Sciatic nerve (tissue), 2 donors: ENCODE measurements at places on chromosomes 7 and 10.
A peak's percentile ranks its signal among the peaks of the same experiment; 100 is the strongest.

DNA sequence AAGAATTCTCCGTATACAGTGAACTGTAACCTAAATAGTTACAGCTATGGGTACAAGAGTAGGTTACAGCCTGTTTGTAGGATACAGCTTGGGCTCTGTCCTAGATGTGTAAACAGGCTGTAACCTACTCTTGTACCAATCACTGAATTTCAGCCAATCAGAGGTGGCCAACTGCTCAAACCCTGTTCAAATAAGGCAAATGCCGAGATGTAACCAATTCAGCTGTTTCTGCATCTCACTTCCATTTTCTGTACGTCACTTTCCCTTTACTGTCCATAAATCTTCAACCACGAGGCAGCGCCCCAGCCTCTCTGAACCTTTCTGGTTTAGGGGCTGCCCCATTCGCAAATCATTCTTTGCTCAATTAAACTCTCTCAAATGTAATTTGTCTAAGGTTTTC, 8.3 kb upstream of the MMP21 start:
- DNase-seq, result no peak

DNA sequence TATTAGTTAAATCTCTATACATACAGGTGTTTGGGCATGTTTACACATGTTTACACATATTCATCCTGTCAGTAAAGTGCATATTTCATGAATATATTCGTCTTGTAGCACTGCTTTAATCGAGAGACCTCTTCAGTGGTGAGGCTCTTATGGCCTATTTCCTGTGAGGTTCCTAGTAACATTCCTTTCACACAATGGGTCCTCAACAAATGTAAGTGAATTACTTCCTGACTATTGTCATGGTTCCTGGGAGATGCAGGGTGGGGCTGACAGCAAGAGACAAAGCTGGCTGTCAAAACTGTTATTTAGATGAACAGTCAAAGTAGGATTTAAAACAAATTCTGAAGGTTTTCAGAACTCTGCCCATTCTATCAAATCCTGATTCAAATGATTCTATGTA, 12.4 kb upstream of the SEMA3A start:
- no peak for DNase-seq

DNA sequence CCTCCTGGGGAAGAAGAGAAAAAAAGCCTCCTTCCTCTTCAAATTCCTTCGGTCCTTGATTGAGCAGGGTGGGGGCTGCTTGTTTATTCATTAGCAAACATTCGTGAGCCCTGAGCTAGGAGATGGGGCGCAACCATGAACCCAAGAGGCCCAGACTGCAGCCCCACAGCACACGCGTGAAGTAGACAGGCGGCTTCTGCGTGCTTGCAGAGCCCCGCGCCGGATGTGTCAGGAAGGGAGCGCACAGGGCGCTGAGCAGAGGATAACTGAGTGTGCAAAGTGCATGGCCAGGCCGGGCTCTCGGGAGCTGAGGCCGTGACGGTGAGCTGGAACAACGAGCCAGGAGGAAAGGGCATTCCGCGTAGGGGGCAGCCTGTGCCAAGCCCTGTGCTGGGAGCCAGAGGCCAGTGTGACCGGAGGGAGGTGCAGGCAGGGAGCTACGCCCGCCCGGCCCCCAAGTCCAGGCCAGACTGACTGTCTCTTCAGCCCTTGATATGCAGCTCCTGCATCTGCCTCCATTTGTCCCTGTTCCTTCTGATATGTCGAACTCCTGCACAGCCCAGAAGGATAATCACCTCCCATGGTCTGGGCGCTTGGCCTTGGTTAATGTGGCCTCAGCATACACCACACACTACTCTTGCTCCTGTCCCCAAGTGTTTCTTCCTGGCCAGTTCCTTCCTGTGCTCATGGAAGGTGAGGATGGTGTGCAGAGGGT, 4.6 kb downstream of the FOXL3 start:
- peak; percentile 45 for DNase-seq

- no peak for DNase-seq
These were observed 146.0 kb upstream of the GNAI1 start for GRCh38 chr7:79988653-79989052.

DNA sequence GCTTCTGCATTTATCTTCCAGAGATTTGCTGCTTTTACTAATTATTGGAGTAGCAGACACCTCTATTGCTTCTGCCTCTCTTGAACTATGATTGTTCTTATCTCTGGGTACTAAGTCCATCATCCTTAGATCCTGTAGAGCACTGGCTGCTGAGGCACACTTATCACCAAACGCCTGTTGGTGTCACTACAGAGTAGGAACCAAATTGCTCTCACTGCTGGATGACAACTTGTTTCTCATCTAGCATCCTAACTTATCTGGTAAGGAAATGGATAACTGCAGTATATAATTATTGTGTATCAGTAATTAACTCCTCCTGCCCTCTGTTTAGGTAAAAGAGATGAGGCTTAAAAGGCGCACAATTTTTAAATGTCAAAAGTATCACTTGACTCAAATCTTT, 1059.4 kb downstream of the NRG3 start:
- no peak for DNase-seq

- no peak for DNase-seq
These were observed 196.5 kb downstream of the ZNF438 start for GRCh38 chr10:30835146-30835545.

- no peak for DNase-seq
These were observed 568.3 kb downstream of the INHBA start for GRCh38 chr7:41134300-41135255.

- DNase-seq, result peak; percentile 91
These were observed 982 bp downstream of the SFXN3 start for GRCh38 chr10:101031796-101032636.

GRCh38 chr7:39921506-39922175, 28.4 kb upstream of the CDK13 start:
- no peak for DNase-seq

DNA sequence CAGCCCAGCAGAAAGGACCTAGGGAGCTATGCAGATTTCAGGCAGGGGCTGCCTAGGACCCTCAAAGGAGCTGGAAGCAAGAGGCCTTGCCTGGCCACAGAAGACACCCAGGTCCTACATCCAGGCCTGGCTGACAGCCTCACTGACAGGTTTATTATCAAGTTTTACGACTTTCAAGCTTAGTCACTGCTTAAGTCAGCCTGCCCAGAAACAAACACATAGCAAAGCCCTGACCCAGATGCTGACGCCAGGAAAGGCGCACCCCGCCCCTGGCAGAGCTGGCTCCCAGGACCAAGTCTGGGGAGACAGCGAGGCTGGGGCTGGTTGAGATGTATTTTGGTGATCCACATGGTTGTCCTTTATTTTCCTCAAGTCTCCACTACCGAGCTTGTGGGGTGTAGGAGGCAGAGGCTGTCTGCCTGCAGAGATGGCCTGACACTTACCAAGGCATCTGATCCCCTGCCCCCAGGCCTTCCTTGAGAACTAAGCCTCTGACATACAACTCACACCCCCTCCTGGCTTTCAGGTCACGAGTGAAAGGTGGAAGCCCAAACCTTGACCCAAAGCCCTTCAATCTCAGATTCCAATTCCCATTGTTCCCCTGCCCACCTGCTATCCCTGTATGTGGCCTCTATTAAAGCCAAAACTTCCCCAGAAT, 80.7 kb upstream of the EMX2 start:
- DNase-seq, result peak; percentile 63

DNA sequence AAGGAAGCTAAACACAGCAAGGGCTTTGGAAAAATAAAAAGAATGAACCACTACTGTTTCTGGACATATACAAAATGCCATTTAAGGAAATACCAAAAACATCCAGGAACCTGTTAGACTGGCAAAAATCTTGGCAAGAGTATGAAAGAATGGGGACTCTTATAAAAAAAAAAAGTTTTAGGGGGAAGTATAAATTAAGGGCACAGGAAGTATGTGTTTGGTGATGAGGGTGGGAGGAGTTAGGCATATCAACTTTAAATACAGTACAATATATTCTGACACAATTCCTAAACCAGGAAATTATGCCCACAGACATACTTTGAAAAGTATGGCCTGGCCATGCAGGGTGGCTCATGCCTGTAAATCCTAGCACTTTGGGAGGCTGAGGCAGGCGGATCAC, 74.2 kb downstream of the WAPL start:
- DNase-seq, result no peak

DNA sequence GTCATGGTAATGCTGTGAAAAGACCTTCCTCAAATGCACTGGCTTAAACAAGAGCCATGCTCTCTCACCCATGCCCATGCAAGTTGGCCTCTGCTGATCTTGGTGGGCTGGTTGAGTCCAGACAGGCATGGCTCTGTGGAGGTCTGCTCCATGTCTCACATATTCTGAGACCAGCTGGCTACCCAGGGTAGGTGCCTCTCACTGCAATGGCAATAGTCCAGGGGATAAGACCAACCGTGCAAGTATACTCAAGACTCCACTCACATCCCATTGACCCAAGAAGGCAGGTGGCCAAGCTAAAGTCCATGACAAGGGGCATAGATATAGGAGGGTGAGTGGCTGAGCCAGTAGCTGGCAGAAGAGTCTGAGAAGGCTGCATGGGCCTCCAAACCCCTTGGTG, 14.2 kb upstream of the EBF3 start:
- DNase-seq, result peak; percentile 22

DNA sequence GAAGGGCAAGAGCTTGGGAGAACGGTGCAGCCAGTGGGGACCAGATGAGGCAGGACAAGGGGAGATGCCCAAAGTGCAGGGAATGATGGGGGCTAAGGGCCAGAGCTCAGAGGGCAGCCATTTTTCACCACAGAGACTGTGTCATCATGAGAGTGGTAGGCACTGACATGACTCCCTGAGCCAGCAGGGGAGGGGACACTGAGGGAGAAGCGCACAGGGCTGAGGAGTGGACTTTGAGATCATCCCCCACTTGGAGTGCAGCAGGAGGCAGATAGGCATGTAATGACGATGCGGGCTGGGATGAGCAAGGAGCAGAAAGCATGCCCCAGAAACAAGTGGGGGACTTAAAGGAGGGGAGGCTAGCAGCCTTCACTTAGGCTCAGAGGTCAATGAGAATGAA, 5.2 kb upstream of the SMKR1 start:
- no peak for DNase-seq

DNA sequence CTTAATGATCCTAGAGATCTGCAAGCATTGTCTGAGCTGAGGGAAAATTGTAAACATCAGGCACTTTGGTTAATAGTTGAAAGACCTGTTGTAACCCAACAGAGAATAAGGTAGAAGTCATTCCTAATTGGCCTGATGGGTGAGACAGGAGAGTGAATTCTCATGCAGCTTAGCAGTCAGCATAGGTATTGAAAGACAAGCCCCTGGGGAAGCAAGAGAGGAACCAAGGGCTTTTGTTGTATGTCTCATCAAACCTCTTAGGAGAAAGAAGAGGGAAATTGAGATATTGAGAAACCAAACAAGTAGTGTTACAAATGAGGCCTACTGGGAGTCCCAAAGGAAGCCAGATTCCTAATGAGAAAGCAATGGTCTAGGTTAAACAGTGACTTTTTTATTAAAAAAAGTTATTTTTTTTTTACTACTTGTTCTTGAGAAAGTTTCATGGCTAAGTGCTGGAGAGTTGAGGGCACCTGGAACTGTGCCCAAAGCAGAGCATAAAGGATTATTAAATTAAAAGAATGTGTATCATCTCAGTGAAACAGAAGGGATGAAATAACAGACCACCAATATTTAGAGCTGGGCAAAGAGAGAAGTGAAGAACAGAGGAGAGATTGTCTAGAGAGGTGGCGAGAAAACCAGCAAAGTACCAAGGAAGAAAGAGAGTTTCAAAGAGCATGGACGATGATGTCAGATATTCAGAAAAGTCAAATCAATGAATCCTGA, 168.9 kb downstream of the CDK14 start:
- no peak for DNase-seq
